ENCODE measurements at places on chromosomes 7 and 10.

DNA sequence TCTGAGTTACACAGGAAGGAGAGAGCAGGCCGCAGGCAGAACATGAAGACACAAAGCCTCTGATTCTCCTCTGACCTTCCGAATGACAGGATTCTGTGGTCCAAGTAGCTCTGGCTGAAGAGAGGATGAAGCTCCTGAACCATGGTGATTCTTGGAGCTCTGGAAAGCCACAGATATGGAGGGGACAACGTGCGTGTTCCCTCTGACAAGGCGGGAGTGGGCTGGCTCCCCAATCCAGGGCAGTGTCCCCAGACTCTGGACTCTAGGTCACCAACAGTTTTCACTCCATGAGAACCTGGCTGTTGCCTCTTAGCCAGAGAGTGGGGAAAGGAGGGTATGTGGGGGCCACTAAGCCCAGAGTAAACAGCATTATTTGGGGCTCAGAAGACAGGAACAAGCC lies 7.4 kb upstream of the TRPV6 start:
- DNase-seq = no peak

DNA sequence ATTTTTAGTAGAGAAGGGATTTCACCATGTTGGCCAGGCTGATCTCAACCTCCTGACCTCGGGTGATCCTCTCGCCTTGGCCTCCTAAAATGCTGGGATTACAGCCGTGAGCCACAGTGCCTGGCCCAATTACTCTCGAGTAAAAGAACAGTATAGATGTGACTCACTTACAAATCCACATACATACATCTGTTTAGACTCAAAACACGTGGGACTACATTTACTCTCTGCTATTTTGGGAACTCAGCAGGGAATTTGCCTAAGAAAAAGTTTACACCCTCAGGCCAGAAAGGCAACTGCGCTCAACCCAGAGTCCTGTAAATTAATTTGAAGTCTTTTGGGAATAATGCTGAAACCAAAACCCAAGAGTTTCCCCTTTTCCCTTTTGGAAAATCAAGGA lies 289.7 kb downstream of the KLF6 start:
- no peak for DNase-seq

- no peak for DNase-seq
Observed at GRCh38 chr10:88682491-88682890, 18.2 kb downstream of the LIPF start.

- DNase-seq = no peak
Observed at GRCh38 chr10:79082631-79083596, 14.1 kb downstream of the ZMIZ1 start.

GRCh38 chr10:76336213-76336963 lies 905.0 kb downstream of the LRMDA start:
- DNase-seq = no peak

DNA sequence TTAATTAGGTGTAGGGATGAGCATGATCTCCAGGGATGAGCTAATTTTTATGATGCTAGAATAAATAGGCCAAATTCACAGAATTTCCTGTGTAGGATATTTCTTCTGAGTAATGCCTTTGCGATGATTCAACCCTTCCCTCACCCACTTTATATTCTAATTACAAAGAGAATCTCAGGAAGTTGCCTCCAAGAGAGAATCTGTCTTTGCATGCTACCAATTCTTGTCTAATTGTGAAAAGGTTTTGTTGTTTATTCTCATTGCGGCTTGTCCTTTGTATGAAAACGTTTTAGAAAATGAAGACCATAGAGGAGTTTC lies 6.3 kb downstream of the C7orf57 start:
- no peak for DNase-seq

DNA sequence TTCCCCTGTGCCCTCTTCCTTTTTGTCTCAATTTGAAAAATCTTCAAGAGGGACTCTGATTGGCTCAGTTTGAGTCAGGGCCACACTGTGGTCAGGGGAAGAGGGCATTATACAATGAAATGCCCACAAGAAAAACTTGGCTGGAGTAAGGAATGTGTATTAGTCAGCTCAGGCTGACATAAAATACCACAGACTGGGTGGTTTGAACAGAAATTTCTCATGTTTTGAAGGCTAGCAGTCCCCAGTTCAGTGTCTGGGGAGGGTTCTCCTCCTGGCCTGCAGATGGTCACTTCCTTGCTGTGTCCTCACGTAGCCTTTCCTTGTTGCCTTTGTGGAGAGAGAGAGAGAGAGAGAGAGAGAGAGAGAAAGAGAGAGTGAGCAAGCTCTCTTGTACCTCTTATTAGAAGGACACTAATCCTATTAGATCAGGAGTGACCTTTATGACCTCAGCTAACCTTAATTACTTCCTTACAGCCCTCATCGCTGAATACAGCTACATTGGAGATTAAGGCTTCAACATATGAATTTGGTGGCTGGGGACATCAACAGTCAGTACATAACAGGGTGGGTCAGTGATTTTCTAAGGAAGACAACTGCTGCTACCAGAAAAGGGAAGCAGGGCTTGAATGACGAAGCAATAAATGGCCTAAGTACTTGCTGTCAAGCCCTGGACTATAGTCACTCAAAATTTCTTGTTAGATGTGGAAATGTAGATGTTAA lies 25.8 kb upstream of the FAM13C start:
- DNase-seq = peak; percentile 90

DNA sequence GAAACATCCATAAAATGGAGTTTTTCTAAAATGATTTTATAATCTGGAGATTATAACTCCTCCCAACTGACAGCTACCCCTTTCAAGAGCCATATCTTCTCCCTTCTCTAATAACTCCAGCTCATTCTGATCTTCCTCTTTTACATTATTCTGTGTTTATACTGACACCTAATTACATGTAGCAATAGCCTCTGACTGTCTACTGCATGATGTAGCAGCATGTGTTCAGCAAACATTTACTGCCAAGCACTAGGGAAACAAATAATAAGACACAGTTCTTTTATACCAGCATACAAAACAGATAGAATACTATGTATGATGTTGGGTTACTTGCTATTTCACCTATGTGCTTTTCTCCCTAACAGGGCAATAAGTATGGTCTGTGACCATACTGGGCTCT lies 20.7 kb downstream of the RBM28 start:
- no peak for DNase-seq

- no peak for DNase-seq
Observed at GRCh38 chr7:35652124-35652523, 42.8 kb downstream of the HERPUD2 start.

GRCh38 chr7:26506196-26506595 lies 214.5 kb downstream of the SNX10 start:
- no peak for DNase-seq

DNA sequence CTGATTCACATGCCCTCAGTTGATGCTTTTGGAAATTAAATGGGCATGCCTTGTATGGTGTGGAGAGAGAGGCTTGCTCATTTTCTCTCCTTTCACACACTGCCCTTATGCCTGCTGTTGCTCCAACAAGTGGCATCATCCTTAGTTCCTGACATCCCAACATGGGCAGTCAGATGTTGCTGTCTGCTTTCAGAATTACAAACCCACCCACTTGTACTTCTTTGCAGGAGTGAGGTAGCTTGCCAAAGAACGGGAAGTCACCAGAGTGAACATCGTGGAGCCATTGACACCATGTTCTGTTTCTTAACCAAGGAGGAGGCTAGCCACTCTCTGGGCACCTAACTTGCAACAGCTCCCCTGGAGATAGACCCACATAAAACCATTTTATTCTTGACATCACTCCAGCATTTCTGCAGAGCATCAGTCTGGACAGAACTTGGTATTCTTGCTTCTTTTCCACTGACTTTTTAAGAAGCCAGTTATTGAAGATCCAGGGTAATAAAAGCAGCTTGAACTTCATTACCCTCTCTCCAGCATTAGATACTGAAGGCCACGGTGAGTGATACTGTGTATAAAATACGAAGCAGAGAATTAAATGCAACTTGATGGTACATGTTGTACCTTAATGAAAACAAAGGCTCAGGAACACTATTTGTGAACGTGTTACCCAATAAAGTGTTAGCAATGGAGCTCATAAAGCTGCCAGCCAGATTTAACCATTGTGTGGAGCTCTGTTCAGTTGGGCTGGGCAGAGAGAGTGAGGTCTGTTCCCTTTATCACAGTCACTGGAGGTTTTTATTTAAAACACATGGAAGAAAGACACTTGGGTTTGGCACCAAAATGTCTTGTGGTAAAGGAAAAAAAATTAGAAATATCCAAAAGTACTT lies 195.8 kb upstream of the HABP2 start:
- peak; percentile 38 for DNase-seq

DNA sequence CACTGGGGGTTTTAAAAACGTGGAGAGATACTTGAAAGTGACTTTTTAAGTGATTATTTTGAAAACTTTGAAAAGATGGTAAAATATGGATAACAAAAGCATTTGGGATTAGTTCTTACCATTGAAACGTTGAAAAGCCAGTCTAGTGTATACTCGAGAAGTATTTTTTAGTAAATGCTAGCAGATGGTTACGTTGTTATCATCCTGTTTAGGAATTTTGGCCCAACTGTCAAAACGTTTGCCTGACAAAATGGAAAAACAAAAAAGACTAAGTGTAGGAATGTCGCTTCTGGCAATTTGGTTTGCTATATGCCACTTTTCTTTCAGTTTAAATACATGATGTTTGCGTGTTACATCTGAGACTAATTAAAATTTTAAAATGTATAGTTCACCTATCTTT lies 1.2 kb downstream of the RBM33 start:
- DNase-seq = no peak

- DNase-seq = no peak
Observed at GRCh38 chr7:132435016-132435990, 141.0 kb downstream of the PLXNA4 start.

DNA sequence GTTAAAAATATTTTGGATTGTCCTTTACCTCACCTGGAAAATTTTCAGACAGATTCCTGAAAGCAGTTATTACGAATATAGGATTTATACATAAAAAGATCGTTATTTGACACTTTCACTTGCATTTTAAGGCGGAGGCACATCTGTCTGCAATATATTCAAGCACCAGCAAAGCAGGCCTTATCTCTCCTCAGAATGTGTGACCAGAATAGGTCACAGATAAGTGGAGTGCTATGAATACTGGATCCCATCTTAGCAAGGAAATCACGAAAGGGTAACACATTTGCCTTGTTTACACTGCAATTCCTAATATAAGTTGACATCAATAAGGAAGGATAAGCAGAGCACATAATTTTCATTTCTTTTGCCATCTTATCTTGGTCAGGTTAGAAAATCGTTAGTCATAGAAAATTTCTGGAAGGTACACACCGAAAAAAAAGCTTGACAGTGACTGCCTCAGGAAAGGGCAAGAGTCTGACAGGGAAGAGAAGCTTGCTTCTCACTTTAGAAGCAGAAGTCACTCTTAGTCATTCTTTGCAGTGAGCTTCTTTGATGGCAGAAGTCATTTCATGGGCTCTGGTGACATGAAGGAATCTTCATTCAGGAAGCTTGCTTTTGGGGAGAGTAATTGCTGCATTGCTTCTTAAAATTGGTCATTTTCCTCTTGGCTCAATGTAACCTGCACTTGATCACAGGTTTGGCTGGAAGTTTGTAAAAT lies 98.1 kb upstream of the STK17A start:
- no peak for DNase-seq

DNA sequence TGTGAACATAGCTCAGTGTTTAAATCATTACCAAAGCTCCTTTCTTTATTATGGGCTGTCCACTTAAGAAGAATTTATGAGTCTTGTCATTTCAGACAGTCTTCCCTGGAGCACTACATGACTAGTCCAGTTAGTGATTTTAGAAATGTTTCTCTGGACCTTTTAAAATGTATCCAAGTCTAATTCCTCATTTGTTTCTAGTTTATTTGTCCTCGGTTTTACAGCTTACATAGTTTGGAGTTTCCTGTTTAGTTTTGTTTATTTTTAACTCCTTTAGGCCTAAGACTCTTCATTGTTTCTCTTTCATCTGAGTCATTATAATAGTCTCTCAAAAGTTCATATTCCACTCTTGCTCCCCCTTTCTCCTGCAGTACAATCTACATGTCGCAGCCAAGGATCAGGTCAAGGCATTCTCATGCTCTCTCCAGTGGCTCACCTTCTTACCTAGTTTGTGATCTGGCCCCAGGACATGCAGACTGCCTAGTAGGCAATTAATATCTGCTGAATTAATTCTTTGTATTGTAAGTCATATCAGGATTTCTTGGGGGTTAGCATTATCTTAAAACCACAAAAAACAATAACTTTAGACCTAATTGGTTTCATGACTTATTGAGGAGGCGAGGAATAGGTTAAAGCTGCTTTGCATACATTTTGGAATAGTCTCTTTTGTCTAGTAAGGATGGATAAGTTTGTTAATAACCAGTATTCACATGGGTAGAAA lies 93.8 kb downstream of the MAPK8 start:
- DNase-seq = peak; percentile 18

- no peak for DNase-seq
Observed at GRCh38 chr10:51301644-51302043, 227.4 kb downstream of the PRKG1 start.

DNA sequence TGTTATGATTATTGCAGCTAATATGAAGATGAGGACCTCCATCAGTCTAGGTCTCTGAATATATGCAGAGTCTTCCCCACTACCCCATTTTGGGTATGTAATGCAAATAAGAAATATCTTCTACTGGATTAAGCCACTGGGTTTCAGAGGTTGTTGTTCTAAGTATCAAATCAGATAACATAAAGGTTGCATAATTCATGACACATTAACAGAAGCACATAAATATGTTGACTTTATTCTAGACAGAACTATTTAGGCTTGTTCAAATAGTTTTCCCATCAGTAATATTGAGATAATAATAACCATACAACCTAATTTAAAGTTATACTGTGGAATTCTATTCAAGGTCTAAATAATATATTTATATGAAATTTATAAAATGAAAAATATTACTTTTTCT lies 157.1 kb downstream of the ETV1 start:
- no peak for DNase-seq

- no peak for DNase-seq
Observed at GRCh38 chr10:78261291-78261690, 227.6 kb downstream of the RPS24 start.

DNA sequence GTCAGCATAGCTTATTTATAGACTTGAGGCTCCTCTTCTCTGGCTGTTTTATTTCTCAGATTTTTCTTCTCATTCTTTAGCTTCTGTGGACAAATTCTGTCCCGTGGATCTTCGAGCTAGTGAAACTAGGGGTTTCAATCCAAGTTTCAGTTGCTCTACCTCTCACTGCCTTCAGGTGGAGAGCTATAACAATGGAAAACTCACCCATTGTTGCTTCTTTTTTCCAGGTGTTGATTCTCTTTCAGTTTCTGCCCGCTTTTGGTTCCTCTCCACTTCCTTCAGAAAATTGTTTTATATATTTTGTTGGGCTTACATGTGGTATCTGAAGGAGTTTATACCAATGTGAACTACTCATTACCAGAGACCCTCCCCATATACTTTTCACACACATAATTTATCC lies 266.1 kb downstream of the TCF7L2 start:
- no peak for DNase-seq
